ENCODE measurements at places on chromosomes 2 and 18. TPM values are rescaled to one million over a fixed set of nuclear protein-coding genes. Genes with fewer than 3 reads are reported as not detected.

QPCT gene
- total RNA-seq = 3.9 TPM

SNORC gene
- 0.13 TPM for total RNA-seq

INPP5D gene
- total RNA-seq = 29.4 TPM

SAG gene
- under 0.01 TPM for total RNA-seq

LYG2 gene
- not detected for total RNA-seq

SIX3 gene
- not detected for total RNA-seq

TTC39C gene
- 1.2 TPM for total RNA-seq

HOXD11 gene
- total RNA-seq = not detected

SFTPB gene
- not detected for total RNA-seq

XDH gene
- total RNA-seq = not detected

HJURP gene
- total RNA-seq = 9.5 TPM

EVX2 gene
- total RNA-seq = not detected
